ENCODE measurements at places on chromosomes 12 and 14.

GRCh38 chr12:115710104-115710564 is 567.4 kb downstream of the MED13L start:
- DNase-seq: peak; percentile 91

DNA sequence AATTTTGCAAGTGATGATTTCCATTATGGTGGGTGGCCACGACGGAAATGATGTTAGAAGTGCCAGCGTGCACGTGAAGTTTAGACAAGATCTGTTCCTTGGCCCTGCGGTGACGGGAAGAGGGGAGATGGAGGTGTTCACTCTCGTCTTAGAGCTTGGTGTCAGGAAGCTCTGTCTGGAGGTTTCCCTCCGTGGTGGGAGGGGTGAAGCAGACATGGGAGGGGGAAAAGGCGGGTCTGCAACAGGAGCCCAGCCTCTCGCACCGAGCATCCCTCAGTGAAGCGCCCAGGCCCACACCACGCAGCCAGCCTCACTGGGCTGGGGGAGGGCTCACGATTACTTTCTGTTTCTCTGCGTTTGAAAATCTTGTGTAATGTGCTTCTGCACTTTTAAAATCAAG is 26.3 kb downstream of the EML1 start:
- no peak for DNase-seq

- no peak for DNase-seq
These were observed 30.3 kb downstream of the PDE3A start for GRCh38 chr12:20398686-20399085.

DNA sequence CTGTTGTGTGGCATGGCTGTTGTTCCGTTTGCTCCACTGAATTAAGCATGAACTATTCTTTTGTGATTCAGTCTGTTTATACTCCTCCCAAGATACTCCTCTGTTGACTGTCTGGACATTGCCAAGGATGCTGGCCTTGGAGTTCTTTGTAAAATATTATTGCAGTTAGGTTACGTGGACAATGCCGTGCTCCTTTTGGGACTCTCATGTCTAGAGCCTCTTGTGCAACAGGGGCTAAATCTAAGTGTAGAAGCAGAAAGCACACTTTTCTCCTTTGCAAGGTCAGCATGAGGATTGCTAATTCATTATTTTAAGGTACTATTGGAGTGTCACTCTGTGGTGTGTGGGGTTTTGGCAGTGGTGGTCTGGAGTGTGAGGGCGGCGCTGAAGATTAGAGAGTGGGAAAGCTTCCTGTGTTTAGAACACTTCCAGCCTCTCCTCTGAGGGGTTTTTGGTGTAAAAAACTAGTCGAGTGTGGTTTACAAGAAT is 125.4 kb downstream of the SAMD4A start:
- DNase-seq: peak; percentile 69

DNA sequence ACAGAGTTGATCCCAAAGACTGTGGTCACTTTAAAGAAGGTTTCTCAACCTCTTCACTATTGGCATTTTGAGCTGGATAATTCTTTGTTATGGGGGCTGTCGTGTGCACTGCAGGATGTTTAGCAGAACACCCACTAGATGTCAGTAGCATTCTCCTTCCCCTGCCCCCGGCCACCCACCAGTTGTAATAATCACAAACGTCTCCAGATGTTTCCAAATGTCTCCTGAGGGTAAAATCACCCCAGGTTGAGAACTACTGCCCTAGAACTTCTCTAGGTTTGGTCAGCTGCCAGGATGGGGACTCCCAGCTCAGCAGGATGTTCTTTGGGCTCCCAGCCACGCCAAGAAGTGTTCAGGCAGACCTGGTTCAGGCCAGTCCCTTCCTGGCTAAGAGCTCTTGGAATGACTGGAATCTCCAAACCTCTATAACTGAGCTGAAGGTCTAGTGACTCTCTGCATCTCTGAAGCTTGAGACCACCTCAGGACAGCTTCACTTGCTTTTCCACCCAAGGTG is 12.5 kb upstream of the AJUBA start:
- DNase-seq: peak; percentile 52

GRCh38 chr12:107429006-107429705 is 256.4 kb upstream of the PWP1 start:
- DNase-seq: no peak

DNA sequence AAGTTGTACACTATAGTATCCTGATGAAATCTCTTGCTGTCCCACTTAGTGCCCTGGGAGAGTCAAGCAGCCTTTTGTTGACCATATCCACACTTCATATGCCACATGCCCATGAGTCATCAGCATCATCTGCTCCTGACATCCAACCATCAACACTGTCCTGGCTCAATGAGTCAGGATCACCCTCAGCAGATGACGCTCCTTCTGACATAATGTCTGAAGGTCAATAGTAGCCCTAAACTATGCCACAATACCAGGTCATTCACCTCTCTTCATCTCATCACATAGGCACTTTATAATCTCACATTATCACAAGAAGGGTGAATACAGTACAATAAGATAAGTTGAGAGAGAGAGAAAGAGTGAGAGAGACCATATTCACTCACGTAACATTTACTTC is 369.0 kb upstream of the FAR2 start:
- DNase-seq: peak; percentile 32

DNA sequence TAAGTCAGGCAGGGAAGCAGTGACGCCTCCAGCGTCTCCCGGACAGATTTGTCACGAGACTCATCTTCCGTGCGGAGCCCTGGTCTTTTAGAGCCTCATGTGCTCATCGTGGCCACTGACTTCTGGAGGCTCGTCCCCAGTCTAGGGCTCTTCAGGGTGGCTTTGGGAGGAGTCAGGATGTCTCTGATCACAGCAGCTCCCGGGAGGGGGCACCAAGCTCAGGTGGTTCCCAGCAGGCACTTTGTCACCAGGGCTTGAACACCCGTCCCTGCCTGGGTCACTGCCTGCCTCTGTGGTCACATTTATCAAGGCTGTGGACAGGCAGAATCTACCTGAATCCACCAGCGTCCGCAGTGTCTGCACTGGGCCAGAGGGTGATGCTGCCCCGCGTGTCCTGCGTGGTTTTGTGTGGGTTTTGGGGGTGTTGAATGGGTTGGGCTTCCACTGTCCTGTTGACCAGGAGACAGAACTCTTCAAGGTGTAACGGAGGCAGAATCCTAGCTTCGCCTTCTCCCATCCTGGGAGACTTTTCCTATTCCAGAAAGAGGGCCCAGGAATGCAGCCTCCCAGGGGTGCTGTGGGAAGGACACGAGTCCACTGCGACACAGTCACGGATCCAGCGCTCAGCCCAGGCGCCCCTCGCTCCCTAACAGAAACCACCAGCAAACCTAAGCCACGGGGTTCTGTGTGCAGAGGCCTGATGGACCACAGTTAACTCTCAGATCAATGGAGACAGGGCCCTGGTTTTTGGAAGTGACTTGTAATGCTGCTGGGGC is 132.3 kb downstream of the ADGRD1 start:
- DNase-seq: no peak

DNA sequence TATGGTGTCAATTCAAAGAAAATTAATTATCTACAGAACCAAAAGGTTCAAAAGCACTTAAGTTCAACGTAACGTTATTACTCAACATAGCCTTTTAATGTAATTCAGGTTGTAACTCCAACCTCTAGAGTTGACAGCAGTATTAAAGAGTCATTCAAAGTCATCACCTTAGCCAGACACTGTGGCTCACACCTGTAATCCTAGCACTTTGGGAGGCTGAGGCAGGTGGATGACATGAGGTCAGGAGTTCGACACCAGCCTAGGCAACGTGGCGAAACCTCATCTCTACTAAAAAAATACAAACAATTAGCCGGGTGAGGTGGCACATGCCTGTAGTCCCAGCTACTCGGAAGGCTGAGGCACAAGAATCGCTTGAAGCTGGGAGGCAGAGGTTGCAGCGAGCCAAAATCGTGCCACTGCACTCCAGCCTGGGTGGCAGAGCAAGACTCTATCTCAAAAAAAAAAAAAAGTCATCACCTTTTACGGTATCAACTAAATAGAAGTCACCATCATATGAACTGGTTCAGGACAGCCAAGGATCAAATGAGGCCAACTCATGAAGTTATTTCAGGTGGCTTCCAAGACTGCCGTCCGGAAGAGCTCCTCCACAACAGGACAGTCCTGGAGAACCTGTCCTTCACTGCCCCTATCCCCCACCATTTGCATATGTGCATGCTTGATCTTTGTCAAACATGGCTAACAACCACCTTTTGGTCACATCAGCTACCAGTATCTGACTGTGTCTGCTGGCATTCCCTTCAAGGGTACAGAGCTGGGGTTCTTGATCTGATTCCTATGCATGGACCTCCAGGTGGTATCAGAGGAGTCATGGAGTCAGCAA is 4.2 kb downstream of the PPTC7 start:
- no peak for DNase-seq

- DNase-seq: no peak
These were observed 580.5 kb downstream of the AACS start for GRCh38 chr12:125645724-125646123.

DNA sequence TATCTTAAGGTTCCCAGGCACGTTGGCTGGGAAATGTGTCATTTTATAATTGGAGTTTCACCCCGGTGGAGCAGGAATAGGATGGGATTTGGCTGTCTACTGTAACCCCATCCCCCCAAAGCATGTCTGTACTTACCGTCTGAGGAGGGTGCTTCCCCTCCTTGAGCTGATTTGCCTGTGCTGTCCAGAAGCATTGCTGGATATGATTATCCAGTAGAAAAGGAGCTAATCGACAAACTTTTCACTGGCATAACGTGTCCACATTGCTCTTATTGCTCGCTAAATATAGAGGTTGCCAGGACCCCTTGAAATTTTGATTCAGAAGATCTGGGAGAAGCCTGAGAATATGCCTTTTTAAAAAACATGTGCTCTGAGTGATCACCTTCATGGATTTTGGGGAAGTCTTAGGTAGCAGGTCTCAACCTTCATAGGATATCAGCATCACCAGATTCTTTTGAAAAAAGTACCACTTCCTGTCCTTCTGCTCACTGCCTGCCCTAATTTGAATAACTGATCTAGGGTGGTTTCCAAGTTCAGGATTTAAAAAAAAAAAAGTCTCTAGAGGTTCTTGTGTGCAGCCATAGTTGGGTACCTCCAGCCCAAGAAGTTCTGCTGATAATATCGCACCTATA is 80.4 kb upstream of the KCNA1 start:
- no peak for DNase-seq

DNA sequence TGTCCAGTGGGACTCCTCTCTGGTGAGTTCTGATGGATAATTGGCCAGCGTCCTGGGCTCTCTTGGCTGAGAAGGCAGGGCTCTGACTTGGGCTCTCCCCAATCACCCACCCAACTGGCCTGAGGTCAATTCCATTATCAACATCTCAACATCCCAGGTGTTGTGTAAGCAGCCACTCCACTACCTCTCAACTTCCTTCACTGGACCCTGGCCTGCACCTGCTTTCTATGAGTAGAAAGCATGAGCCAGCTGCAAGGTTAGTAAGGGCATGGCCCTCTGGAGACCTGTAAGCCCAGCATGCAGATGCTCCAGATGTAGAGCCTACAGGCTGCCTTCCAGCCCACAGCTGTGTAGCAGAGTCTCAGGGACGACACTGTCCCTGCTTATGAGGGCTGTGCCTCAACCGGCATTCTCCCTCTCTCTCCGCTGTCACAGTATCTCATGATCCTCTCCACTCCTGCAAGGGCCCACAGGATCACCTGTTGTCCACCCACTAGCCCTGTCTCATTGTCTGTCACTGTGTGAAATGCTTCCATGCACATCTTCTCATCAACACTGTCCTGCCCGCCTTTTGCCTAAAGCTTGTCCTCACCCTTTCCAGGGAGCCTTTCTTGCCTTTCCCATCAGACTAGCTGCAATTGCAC is 5.4 kb upstream of the KRT81 start:
- DNase-seq: no peak

DNA sequence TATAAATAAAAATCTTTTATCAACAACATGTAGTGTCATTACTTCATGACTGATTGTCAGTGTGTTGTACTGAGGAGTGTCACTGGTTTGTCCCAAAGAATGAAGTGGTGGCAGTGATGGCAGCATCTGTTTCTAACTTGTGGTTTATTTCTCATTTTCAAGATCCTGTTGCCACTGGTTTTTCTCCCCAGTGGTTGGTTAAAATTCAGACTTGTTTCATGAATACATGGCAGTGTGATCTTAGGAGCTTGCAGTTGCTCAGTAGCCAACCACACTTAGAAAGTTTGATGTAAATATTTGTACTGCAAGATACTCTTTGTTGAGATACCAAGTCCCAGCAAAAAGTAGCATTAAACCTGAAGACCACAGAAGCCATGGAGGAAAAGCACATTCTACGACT is 69.8 kb downstream of the PLEKHA5 start:
- no peak for DNase-seq

DNA sequence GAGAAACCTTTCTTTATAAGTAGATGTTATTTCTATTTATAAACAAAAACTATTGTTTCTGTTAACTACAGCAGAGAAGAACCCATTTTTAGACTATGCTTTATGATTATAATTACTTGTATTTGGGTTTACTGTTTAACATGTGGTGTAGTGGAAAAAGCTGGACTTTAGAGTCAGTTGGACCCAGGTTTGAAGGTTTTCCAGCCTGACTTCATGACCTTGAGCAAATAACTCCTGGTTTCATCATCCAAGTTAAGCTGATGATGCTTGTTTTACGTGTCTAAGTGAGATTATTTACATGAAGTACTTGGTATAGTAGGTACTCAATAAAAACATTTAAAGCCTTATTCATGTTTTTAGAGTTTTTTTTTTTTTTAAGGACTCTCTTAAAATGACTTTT is 221.8 kb upstream of the ARHGAP5 start:
- DNase-seq: no peak

DNA sequence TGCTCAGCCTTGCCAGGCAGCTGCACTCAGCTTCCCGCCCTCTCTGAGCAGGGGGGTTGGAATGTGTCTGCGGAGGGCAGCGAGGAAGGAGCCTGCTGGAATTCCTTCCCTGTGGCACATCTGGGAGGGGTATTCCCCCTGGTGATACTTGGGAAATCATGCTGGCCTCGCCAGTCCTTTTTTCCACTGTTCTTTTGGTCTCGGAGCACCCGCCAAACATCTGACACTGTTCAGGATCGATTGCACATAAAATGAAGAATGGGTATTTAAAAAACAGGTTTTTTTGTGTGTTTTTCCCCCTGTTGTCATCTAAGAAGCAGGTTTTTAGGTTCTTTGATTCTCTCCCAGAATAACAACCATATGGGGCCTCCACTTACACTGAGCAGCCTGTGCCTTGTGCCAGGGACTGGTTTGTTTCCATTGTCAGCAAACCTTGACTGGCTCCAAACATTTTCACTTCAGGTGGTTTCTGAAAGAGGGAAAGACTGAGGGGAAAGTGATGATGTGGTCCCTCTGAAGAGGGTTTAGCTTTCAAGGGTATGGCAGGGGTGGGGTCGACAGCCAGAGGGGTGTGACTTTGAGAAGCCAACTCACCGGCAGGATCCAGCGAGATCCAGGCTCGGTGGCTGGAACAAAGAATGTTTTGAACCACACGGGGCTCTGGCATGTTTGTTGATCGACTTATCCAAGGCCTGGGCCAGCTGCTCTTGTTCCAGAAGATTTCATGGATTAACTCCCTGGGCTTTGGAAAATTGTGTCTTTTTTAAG is 215.1 kb downstream of the CACNA1C start:
- peak; percentile 90 for DNase-seq

DNA sequence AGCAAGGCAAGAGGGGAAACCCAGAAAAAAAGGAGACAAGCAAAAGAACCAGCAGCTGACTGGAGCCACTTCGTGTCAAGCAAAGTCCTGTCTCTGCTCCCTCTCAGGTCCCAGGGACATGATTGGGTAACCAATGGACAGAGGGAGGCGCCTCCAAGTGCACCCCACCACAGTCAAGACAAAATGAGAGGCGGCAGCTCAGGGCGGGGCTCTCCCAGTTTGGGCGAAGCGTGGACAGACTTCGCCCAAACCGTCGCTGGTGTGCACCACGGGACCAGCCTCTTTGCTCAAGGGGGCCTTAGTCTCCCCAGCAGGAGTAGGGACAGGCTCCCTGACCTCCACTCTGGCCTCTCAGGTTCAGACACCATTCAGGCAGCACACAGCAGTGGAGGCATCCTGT is 1.5 kb upstream of the BEGAIN start:
- DNase-seq: no peak

- no peak for DNase-seq
These were observed 437.3 kb downstream of the MED13L start for GRCh38 chr12:115840159-115840558.

Measured in fibroblast of the aortic adventitia (primary cell).